ENCODE measurements at places on chromosomes 4 and X.

GRCh38 chrX:108439961-108440696 is 491 bp downstream of the COL4A5 start:
- no peak for DNase-seq

DNA sequence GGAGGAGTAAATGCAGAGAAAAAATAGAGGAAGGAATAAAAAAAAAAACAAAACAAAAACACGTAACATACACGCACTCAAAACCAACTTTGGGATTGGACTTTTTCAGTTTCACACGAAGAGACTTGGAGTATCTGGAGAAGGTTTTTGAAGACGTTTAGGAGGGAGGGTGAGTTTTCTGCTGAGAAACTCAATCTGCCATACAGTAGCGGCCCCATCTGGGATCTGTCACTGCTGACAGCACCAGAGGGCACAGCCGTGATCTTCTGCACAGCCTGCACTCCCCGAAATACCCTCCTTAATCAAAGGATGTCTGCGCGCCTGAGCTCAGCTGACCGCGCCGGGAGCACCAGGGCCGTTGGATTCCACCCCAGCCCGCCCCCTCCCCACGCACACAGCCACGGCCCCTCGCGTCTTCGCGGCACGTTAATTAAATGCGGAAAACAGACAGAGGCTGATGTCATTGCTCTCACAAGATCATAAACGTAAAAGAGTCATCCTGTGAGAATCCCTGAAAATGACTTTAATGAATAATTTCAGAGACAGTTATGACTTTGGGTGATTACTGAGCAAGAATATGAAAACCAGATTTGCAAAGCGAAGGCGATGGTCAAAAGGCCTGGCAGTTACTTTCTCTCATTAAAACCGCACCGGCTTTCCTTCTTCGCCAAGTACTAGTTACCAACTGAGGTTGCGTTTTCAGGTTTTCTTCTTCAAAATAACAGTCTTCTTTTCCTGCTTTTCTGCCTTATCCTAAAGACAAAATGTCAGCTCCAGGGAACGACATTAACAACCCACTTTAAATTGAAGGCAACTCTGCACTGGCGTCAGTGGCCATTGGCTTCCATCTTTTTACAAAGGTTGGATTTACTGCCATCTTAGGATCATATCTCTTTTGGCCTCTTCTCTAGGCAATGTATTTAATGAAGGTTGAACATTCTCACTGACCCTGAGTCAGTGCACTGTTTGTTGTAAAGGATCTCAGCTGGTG is 10.6 kb downstream of the HAND2 start:
- DNase-seq: no peak

- DNase-seq: no peak
Observed at GRCh38 chrX:152900937-152901445, 3.1 kb downstream of the ZNF185 start.

DNA sequence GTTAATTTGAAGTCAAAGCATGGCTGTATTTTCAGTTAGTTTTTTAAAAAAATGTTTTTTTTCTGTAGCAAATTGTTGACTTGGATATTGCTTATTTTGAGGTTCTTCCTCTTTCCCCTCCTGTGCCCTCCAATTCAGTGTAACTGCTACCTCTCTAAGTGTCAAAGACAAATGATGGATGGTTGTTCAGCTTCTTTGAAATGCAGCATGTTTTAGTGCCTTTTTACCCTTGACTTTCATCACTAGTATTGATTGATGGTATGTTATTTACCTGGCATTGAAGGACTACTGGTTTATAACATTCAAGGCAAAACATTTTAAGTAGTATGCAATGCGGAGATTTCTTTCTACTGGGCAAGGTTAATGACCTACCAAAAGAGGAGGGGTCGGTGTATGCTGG is 281.0 kb upstream of the FAT1 start:
- DNase-seq: no peak

GRCh38 chr4:168362025-168362401 is 43.5 kb upstream of the DDX60 start:
- DNase-seq: no peak

All from SHP77 (cell line).